Amygdala (tissue), 56 donors: ENCODE measurements at places on chromosomes 6 and 20.

GRCh38 chr6:162244031-162244430 is 483.5 kb downstream of the PRKN start:
- no peak for DNase-seq

DNA sequence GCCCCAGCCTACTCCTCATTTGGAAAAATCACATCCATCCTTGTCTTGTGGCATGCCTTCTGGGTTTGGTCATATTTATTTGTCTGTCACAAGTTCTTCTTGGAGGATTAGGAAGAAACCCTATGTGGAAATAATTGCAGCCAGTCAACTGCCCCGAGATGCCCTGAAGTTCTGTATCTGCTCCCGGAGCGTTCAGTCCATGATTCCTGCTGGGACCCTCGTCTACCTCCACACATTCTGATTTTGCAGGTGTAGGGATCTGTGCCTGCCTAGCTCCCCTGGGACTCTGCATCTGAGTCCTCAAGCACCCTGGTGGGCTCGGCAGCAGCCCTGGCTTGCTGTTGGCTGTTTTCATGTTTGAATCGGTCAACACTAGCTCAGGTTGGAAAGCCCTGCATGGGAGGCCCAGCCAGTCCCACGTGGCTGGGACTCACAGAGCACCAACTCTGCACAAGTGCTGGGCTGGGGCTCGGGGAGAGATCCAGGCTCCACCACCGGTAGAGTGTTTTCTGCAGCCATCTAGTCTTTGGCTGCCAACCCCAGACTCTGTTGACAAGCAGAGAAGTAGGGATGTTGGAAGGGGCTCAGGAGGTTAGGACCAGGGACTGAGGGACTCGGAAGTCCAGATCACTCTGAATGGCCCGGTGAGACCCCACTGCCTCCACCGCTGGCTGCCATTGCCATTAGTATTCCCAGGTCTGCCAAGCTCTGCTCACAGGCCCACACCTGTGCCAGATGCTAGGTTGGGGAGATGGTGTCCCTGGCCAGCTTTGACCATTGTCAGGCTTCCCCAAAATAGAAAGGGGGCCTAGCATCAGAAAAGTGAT is 183.5 kb upstream of the CST7 start:
- DNase-seq, result no peak

DNA sequence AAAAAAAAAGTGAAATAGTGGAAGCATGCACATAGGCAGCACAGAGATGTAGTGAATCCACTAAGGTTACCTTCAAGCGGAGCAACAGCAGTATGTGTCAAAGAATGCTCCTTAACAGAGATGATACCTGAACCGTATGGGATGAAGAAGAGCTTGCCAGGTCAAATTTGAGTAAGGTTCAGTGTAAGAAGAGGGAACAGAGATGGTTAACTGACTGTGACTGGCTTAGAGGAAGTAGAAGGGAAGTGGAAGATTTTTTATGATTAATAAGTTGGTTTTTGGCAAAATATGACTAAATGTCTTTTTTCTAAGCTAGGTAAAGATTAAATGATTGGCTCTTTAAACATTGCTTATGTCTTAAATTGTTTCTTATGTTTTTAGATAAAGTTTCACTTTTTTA is 52.6 kb upstream of the C20orf144 start:
- DNase-seq, result no peak

DNA sequence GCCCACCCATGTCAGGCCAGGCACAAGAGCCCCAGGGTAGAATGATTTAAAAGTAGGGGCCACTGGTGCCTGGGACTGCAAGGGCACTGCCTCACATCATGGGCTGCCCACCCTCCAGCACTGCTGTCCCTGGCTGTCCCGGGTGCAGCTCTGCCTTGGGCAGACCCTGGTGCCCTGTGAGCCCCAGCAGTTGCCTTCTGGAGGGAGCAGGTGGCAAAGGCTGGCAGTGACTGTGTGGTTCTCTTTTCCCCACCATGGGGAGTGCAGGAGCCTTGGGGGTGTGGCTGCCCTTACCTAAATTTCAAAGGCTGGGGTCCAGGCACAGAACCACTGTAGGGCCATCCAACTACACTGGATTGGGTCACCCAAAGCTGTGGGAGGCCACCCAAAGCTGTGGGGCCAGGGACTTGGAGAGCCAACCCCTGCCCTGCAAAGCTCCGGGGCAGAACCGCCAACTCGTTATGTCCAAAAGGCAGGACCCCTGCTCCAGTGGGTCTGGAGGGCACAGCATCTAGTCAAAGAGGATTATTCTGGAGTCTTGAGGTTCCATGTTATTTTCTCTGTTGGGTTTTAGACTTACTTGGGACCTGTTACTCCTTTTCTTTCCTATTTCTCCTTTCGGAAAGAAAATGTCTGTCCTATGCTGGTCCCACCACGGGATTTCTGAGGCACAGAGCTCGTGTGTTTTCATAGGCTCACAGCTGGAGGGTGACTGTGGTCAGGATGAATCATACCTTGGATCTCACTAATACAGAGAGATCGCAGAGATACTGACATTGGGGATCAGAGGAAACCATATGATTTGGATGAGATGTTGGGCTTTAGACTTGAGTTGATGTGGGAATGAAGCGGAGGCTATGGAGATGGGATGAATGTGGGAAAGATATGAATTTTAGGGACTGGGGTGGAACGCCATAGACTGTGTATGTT is 65.3 kb downstream of the RAMACL start:
- DNase-seq, result no peak

DNA sequence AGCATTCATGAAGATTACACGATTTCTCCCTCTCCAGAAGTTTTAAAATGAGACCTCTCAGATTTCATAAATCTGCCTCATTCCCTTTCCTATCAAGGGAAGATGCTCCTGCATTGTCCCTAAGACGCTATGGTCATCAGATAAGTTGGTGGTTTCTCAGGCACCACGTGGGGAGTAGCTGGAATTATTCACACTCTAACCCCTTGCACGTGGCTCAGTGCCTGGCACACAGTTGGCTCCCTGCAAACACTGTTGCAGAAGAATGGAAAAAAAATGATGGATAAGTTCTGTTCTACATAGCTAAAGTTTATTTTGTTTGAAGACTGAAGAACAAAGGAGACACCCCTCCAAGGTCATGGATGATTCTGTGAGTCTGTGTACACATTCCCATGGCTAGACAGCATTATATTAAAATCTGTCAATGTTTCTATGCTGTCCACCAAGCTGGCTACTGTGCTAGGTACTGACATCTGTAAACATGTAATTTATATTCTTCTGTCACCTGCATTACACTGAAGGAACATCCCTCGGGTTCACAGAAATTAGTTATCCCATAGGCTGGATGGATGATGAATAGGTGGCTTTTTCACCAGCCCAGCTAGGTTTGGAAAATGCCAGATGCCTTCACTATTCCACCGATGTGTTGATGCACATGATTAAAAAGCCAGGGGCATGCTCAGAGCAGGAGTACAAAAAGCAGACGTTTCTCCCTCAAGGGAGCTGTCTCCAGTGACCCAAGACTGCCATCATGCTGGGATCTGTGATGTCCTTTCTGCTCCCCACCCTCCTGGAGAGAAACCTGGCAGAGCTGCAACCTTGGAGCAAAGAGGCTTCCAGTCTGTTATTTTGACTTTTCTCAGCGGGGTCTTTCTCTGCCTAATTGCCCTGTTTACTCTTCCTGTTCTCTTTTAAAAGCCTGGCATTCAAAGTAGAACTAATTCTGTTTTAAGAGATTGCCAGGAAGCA is 610.5 kb downstream of the UTRN start:
- DNase-seq, result no peak

- DNase-seq, result no peak
Measured at GRCh38 chr20:58765780-58766179, 73.2 kb downstream of the NPEPL1 start.

DNA sequence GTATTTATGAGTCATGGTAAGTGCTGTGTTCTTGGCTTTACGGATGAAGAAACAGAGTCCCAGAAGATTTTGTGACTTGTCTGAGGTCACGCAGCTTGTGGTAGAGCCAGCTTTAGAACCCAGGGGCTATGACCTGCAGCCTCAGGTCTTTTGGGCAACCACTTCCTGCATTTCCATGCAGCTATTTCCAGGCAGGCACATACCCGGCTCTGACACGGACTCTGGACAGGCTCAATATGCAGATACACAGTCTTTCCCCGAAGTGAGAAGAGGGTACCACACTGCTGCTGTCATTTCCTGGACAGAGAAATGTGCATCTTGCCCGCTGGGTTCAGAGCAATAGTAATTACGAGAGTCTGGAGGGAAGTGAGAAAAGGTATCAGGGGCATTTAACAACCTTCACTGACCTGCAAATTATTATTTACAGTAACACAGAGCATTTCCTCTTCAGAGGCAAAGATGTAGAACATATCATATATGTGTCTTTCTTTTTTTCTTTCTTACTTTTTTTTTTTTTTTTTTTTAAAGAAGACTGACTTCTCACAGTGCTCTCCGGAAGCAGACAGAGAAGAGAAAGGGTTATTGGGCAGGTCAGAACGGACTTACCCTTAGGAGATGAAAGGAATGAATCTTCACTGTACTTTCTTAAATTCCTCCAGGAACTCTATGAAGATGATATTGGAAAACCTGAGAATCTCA is 185.1 kb downstream of the CLIC5 start:
- DNase-seq, result no peak

DNA sequence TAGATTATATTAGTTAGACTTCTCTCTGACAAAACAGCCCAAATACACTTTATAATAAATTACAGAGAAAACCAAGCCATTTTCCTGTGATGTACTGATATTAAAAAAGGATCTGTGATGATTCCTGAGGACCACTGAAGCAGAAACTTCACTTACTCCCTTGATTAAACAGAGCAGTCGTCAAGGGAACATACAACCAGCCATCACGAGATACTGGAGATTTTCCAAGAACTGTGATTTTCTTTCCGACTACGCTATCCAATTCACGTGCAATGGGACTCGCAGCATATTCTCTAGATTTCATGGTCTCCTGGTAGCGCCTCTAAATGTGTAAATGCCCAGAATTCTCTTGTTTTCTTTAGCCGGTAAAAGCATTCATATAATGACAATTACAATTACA is 377.4 kb downstream of the PHF3 start:
- no peak for DNase-seq

DNA sequence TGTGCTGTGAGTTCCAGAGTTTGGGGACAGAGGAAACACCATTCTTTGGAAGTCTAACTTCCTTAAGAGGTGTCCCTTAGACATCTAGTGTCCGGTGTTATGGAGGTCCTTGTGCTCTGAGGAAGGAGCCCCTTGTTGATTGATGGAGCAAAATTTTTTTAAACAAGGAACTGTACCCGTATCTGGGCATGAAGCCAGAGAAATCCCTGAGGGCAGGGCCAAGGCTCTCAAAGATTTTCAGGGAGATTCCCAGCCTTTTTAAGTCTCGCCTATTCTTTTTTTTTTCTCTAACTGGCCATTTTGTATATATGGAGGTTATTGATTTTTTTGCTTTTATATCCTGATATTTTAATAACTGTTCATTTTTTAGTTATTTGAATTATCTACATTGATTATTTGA is 45.9 kb downstream of the TRIM38 start:
- DNase-seq, result no peak

DNA sequence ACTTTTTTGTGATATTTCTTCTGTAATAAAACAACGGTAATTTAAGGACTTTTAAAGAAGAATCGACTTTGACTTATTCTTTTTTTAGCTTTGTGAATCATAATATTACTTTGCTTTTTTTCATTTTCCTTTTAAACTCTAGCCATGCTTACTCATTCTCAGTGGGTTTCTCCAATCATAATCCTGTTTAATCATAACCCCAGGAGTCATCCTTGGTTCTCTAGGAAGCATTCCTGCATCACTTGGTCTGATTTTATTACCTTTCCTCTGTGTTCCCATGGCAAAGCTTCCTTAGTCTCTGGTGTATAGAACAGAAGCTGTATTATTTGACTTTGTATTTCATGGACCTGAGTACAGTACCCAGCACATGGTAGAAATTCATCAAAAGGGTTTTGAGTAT is 223.5 kb downstream of the CDKAL1 start:
- DNase-seq, result no peak

DNA sequence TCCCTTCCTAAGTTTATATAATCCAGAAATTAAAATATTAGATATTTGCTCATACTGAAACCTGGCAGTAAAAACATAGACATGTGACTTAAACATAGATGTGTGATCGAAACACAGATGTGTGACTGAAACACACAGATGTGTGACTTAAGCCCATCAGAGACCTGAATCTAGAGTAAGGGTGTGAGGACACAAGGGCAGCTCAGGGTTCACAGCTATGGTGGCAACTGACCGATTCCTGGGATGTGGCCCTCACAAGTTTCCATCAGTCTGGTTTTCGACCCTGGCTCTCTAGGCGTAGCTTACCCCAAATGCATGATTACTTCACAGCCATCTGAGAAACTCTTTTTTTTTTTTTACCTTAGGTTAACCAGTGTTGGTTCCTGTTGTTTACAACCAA is 137.0 kb downstream of the NRN1 start:
- no peak for DNase-seq

DNA sequence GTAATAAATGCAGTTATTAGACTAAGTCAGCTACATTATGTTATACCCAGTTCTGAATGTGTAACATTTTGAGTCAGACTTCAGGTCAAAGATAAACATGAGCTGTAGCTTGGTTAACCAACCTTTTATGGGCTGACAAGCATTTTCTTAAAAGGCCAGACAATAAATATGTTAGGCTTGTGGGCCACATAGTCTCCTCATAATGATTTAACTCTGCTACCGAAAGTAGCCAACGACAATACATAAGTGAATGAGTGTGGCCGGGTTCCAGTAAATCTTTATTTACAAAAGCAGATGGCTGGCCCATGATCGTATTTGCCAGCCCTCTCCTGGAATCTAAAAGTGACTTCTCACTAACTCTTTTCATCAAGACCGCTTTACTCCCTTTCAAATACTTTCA is 49.9 kb downstream of the ATG5 start:
- DNase-seq, result no peak

DNA sequence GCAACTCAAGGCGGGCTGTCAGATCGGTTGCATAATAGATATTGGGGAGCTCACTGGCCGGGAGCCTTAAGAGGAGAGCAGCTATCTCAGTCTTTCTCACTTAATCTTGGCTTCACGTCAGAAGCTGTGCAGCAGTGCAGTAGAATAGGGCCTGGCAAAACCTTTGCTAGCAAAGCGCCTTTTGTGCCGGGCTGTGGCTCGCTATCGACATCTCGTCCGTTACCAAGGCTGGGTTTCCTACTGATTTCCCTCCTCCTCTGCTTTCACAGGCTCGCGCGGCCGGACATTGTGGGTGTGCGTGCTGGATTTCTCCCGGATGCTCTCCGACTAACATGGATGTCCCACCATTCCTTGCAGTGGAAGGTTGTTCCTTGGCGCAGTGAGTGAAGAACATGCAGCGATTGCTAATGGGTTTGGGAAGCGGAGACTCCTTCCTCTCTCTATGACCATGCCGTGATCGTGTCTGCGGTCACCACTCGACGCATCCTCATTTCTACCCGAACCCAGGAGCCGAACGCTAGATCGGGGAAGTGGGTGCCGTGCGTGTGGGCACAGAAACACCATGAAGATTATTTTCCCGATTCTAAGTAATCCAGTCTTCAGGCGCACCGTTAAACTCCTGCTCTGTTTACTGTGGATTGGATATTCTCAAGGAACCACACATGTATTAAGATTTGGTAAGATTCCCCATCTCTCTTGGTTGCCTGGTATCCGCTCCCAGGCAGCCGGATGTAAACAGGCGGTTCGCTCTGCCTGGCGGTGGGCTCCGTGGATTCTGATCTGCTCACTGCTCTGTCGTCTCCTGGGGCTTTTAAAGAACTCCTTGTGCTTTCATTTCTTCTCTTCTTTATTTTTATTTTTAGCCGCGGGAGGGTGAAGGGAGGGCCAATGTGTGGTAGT is 5.5 kb downstream of the GRIK2 start:
- no peak for DNase-seq
